Type B pancreatic cell (in vitro differentiated cells): ENCODE measurements at places on chromosomes 3 and 15. TPM values are rescaled to one million over a fixed set of nuclear protein-coding genes. Genes with fewer than 3 reads are reported as not detected.

Gene MASP1
- 1.6 and 1.7 TPM in 2 replicates for total RNA-seq

Gene SLCO2A1
- total RNA-seq, result 3.4 and 3.8 TPM in 2 replicates

Gene ZNF80
- total RNA-seq, result not detected in 2 replicates

Gene SLC30A4
- 7.2 and 12.5 TPM in 2 replicates for total RNA-seq

Gene RBPMS2
- 6.4 and 19.7 TPM in 2 replicates for total RNA-seq

Gene ARGFX
- total RNA-seq, result not detected in 2 replicates

Gene GOLGA8G
- total RNA-seq, result not detected in 2 replicates

Gene FBN1
- total RNA-seq, result 7.9 and 58.4 TPM in 2 replicates

Gene MYH15
- 0.26 and 0.77 TPM in 2 replicates for total RNA-seq

Gene SLC2A2
- total RNA-seq, result 1.9 and 5.7 TPM in 2 replicates

Gene SKIC8
- total RNA-seq, result 43.6 and 54.4 TPM in 2 replicates

Gene CPLX3
- not detected in 2 replicates for total RNA-seq

Gene DNAH12
- total RNA-seq, result 0.29 and 0.87 TPM in 2 replicates

Gene GUCA1C
- not detected in 2 replicates for total RNA-seq

Gene ECE2
- not detected in 2 replicates for total RNA-seq

Gene ERC2
- 1.8 and 6.1 TPM in 2 replicates for total RNA-seq

Gene COL8A1
- total RNA-seq, result 0.86 and 2.6 TPM in 2 replicates

Gene GATA2
- total RNA-seq, result 14.1 and 23.9 TPM in 2 replicates

Gene SMCO1
- not detected in 2 replicates for total RNA-seq

Gene ST8SIA2
- 8.8 and 16.8 TPM in 2 replicates for total RNA-seq

Gene DENND4A
- total RNA-seq, result 13.4 and 13.6 TPM in 2 replicates

Gene RRP9
- total RNA-seq, result 22.7 and 30.0 TPM in 2 replicates

Gene GOLGA6L7
- not detected in 2 replicates for total RNA-seq

Gene NEO1
- total RNA-seq, result 35.8 and 94.7 TPM in 2 replicates

Gene IL12A
- total RNA-seq, result 0.31 and 0.34 TPM in 2 replicates

Gene CERS3
- total RNA-seq, result 4.6 and 11.2 TPM in 2 replicates

Gene COLQ
- total RNA-seq, result 2.4 and 4.1 TPM in 2 replicates

Gene FURIN
- total RNA-seq, result 37.7 and 62.1 TPM in 2 replicates

Gene MYRIP
- total RNA-seq, result 0.38 and 0.53 TPM in 2 replicates

Gene TPM1
- 343 and 447 TPM in 2 replicates for total RNA-seq

Gene GABRR3
- not detected in 2 replicates for total RNA-seq

Gene BTBD1
- total RNA-seq, result 40.5 and 40.7 TPM in 2 replicates

Gene ACKR2
- total RNA-seq, result 3.5 and 3.9 TPM in 2 replicates

Gene SUCNR1
- 0.75 TPM in 1 of 2 replicates, not detected in the other for total RNA-seq

Gene DPPA2
- total RNA-seq, result 0.36 TPM in 1 of 2 replicates, not detected in the other

Gene SPTBN5
- total RNA-seq, result 3.1 and 4.2 TPM in 2 replicates

Gene RTP3
- not detected in 2 replicates for total RNA-seq

Gene PLSCR5
- total RNA-seq, result 0.24 TPM in 1 of 2 replicates, not detected in the other

Gene PTX3
- 1.7 and 42.2 TPM in 2 replicates for total RNA-seq

Gene EPHA6
- total RNA-seq, result 9.9 and 15.4 TPM in 2 replicates

Gene REC114
- total RNA-seq, result not detected in 2 replicates
